ENCODE measurements at places on chromosomes 1 and 21.

GRCh38 chr21:25907573-25908275 is 173.0 kb downstream of the GABPA start:
- DNase-seq, result no peak

DNA sequence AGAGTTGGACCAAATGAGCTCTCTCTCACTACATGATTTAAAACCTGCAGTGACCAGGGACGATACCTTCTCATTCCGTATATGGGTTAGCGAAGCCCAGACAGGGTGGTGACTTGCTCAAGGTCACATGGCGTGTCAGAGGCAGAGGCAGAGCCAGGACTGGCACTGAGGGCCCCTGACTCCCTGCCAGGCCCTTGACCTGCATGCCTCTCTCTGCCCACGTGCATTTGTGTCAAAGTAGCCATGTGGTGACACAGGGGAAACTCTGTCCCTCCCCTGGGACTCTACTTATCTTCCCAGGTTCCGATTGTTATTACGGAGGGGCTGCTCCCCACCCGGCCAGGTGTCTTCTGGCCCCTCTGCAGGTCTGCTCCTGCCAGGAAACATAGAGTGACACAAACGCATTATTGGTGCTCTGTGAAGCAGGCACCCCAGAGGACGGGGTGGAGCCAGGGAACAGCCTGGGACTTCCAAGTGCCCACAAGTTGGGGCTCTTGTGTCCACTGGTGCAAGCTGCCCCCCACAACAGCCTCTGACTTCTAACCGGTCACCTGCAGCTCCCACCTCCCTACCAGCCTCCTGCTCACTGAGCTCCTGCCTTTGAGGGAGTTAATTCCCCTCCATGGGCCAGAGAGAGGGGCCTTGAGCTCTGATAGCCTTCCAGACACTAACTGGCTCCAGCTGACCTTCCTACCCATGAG is 7.3 kb upstream of the TINAGL1 start:
- DNase-seq, result no peak

DNA sequence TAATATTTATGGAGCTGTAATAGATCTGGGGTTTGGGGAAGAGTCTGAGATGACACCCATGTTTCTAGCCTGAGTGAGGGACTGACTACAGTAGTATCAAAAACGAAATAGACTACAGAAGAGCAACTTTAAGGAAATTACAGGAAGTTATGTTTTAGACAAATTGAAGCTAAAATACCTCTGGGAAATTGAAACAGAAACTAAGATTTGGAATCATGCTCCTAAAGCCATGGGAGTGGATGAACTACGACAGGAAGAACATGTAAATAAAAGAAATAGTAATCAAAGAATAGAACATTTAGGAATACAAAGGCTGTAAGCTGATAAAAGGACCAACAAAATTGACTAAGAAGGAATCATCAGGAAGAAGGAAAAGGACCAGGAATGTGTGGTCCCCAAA is 68.9 kb downstream of the KIAA0319L start:
- no peak for DNase-seq

DNA sequence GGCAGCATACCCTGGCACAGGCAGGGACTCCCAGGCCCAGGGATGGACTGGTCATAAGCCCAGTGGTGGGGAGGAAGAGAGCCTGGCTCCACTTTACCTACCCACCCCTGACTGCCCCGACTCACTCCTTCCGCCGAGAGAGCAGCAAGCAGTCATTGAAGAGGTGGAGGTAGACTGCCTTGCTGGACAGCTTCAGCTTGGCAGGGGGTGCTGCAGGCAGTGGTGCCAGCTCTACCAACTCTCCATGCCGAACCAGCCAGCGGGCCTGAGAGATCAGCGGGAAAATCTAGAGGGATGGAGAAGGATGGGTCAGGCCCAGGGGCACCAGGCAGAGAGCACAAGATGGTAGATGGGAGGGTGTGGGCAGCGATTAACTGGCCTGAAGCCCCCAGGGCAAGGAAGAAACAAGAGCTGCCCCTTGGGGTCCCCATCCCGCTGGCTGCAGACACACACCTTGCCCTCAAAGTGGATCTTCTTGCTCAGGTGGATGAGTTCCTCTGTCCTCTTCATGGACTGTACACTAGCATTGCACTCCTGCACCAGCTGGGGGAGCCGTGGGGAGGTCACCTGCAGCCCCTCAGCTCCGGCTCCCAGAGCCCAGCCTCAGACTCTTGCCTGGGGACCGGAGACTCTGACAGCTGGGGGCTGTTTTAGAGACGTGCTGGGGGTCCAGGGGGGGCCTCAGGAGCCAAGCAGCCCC is 7.7 kb downstream of the ARHGEF19 start:
- DNase-seq, result no peak

DNA sequence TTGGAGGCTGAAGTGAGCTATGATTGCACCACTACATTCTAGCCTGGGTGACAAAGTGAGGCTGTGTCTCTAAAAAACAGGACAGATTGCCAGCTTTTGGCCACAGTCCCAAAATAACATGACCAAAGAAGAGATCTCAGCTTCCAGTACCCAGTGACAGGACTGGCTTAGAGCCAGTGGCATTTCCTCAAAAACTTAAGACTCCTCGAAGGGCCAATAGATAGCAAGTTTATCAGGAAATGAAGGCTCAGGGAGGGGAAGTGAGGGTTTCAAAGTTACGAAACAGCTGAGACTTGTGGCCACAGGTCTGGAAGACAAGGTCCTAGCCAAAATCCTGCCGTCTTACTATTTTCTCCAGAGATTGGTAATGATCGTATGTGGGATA is 6.3 kb upstream of the TMEM39B start:
- no peak for DNase-seq

GRCh38 chr1:85421179-85421578 is 43.8 kb downstream of the DDAH1 start:
- DNase-seq, result no peak

DNA sequence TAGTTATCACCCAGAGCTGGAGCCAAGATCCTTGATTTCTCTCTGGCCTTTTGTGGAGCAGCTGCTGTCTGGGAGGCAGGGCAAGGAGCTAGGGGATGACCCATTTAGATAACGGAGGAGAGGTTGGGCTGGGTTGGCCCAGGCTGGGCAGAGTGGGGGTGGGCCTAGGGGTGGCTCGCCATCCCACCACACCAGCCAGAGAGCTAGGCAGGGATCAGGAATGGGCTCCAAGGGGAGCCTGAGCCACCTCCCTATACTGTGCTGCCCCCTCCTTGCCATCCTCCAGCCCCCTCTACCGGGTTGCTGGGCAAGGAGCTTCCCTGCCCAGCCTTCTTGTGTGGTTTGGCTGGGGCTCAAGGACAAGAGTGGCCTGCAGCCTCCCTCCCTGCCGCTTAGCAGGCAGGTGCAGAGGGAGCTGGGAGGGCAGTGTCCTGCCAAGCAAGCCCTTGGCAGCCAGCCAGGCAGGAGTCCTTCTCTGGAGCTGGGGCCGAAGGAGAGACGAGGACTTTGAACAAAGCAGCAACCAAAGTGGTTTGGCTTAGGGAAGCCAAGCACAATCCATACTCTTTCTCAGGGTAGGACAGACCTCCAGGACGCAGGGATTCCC is 4.1 kb downstream of the NUAK2 start:
- no peak for DNase-seq

- no peak for DNase-seq
These were observed 440.4 kb downstream of the RPS6KC1 start for GRCh38 chr1:213491468-213491867.

DNA sequence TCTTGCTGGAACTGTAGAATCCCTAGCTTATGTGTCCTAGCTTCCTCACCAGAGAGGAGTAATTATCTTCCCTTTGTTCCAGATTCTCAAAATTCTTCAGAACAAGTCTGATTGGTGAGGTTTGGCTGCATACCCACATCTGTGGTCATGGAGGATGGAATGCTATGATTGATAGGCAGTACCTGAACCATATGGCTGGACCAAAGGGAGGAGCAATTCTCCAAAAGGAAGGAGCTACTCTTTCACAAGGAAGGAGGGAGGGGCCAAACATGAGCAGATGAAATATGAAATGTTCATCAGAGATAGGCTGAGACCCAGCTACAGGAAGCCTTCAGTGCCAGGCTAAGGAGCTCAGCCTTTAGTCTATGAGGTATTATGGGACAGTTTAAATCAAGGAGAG is 5.0 kb upstream of the RNF19B start:
- DNase-seq, result no peak

- no peak for DNase-seq
These were observed 114.3 kb downstream of the NAV1 start for GRCh38 chr1:201653233-201653632.

DNA sequence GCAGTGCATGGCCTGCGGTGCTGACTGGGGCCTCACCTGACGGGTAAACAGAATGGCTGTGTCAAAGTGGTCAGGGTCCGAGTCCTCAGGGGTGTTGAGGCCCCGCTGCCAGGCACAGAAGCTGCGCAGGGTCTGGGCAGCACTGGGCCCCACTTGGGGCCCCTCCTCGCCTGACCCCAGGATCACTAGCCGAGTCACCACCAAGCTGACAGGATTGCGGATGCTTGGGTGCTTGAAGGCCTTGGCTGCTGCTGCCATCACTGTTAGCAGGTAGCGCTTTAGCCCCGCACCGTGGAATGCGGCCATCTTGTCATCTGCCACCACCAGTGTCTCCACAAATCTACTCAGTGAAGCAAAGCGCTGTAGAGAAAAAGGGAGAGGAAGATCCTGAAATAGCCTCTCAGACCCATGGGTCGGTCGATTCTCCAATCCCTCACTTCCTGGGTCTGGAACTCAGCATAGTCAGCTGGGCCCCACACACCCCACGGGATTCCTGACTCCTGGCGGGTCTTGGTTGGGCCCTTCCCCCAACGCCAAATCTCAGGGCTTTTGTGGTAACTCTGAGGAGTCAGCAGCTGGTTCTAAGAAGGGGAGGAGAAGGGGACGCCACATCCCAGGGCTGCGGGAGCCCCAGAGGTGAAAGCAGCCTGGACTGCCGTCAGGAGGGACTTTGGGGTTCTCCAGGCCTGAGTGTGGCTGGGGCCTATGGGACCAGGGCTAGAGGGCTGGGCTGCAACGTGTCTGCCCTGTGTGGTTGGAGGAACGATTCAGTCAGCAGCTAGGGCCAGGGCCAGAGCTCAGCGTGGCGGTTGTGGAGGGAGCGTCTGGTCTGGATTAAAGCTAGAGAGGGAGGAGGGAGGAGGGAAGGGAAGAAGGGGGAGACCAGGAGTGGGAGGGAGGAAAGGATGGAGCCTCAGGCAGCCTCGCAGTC is 2.1 kb downstream of the ADAMTS4 start:
- DNase-seq, result no peak

DNA sequence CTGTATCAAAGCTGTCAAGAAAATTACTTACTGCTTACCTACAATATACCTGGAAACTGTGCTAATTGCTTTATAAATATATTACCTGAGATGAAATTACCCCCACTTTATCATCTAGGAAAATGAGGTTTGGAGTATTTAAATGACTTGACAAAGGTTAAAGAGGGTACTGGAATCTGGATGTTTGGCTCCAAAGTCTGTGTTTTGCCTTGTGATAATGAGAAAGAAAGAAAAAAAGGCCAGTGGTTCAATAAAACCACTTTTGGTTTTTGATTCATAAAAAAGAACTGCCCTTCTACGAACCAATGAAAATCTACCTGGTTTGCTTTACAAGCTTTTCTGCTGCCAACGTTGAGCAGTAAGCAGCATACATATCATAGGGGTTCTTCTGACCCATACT is 61.3 kb upstream of the MUTYH start:
- no peak for DNase-seq

GRCh38 chr1:21139601-21140000 is 37.1 kb downstream of the EIF4G3 start:
- no peak for DNase-seq

DNA sequence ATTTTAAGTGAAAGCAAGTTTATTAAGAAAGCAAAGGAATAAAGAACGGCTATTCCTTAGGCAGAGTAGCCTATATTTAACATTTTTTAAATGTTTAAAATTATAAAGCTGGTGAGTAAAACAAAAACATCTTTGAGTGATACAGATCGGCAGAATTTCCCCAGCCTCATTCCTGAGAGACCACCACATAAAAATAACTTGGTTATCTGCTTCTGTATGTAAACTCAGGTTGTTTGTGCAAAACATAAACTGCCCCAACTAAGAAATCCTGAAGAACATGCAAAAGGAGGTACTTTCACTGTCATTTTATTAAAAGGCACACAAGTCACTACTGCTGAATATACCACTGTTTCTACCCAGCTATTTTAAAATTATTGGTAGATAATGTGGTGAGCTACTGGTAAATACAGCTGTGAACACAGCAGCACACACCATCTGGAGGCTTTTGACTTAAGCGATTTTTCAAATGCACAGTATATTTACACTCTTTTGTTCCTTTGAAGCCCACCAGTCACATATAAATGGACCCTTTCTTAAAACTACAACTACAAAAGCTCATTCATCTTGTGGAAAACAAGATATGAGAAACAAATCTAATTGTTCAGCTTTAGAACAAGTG is 119.3 kb downstream of the RERE start:
- DNase-seq, result no peak

DNA sequence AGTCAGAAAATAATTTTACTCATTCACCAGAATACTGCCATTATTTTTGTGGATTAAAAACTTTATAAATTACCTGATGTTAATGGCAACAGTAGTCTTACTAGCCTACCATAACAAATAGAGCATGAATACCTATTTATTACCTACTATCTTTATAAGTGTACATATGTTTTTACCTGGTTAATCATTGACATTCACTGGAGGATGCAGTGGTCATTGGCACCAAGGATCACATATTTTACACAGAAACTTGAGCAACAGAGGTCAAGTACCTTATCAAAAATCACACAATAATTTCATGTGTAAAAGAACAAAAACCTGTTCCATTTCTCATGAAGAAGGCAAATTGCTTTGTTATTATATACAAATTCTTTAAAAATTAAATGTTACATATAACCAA is 1284.9 kb upstream of the NCAM2 start:
- no peak for DNase-seq

DNA sequence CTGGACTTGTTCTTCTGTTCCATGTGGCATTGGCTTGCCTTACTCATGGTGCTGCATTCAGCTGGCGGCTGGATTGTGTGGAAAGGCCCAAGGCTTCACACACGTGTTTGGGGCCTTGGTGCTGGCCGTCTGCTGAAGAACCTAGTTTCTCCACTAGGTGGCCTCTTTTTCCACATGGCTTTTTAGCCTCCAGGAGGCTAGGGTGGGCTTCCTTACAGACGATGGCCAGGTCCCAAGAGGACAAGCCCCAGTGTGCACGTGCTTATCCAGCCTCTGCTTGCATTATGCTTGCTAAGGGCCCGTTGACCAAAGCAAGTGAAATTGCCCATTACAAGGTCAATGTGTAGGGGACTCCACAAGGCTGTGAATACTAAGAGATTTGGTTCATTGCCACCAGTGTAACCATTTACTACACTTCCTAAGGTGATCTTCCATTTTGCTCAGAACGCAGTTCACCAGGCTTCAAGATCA is 47.5 kb upstream of the FOXO6 start:
- DNase-seq, result no peak

All from effector CD8-positive, alpha-beta T cell (primary cell).